ENCODE measurements at places on chromosomes 11 and 22.
A peak's percentile ranks its signal among the peaks of the same experiment; 100 is the strongest.

GRCh38 chr11:22459048-22459447 lies 120.9 kb downstream of the SLC17A6 start:
- DNase-seq, result no peak

DNA sequence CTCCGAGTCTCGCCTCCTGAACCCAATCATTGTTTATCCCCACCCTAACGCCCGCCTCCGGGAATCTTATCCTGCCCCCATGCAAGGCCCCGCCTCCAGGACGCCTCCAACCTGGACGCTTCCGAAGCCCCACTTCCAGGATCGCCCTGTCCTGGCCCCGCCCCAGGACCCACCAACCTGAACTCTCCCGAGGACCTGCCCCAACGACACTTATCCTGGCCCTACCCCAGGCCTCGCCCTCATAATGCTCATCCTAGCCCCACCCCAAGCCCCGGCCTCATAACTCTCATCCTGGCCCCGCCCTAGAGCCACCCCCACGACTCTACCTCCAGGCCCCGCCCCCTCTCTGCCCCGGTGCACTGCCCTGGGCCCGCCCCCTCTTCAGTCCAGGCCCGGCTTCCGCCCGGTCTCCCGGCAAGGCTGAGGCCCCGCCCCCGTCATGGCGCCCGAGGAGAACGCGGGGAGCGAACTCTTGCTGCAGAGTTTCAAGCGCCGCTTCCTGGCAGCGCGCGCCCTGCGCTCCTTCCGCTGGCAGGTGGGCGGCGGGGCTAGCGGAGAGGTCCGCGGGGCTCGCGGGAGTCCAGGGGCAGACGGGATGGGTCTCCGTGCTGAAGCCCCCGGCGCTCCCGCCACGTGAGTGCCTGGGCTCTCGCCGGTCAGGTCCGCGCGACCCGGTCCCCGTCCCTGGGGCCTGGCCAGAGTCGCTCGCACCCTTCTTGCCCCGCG lies 45.7 kb upstream of the DEFB108B start:
- DNase-seq, result peak; percentile 99

- no peak for DNase-seq
These were observed 67.8 kb upstream of the LIN7C start for GRCh38 chr11:27574342-27574741.

- no peak for DNase-seq
These were observed 118.6 kb upstream of the RASSF10 start for GRCh38 chr11:12890476-12890875.

DNA sequence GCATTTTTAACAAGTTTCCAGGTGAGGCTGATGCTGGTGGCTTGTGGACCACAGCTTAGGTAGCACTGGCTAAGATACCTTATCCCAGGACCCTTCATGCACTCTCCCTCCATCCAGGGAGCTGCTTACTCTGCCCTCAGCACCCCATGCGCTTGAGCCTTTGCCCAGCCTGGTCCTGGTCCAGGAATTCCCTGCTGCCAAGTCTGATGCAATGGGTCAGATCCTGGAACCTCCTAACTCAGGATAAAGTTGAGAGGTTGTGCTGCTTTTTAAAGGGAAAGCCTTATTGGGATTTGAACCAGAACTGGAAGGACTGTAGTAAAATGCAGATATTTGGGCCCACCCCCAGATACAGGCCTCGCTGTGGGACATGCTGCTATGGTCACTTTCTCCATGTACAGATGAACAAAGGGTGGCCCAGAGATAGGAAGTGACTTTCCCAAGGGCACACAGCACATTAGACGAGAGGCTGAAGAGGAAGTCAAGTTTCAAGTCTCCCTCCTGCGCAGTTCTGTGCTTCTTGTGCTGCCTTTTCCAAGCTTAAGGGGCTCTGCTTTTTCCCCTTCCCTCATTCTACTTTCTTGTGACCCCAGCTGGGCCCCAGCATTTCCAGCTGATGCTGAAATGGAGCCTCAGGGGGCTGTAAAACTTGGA lies 824 bp upstream of the LGALS12 start:
- DNase-seq, result no peak

DNA sequence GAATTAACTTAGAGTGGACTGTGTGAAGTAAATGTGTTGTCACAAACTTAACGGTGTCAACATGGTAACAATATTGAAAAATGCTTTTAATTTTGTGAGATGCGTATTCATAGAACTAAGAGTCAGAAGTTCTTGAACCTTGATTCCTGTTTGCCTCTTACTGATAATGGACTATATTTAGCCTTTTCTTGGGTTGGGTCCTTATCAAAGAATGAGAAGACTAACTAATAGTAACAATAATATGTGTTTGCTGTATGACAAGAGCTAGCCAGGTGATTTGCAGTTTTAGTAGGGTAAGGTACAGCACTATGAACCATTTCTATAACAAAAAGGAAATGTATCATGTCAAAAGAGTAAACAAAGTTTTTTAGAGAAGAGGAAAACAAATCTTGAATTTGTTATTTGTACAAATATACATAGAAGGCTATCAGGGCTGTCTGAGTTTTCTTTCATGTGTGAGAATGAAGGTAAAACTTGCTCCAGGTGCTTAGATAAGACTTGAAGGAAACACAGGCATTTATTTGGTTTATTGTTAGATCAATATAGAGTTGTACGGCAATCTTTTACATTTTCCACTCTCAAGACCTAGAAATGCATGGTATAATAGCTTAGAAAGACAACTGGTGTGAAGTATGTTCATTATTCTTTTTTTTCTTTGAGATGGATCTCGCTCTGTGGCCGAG lies 74.1 kb downstream of the PACS1 start:
- no peak for DNase-seq

GRCh38 chr11:32447252-32447651 lies 11.9 kb upstream of the WT1 start:
- DNase-seq, result no peak

DNA sequence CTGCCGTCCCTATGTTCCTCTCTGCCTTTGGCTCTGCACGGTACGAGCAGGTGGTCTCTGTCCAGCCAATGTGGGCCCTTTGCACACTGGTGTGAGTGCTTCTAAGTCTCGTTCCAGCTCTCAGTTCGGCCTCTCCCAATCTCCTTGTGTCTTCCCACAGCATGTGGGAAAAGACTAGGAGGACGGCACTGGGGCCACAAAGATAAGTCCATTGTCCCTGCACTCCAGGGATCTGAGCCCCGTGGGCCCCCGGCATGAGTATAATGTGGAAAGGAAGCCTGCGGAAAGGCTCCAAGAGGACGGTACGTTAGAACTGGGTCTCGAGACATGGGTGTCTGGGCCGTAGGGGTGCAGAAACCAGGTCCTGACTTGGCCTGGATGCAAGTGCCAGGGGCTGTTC lies 16.4 kb downstream of the MYEOV start:
- DNase-seq, result no peak

DNA sequence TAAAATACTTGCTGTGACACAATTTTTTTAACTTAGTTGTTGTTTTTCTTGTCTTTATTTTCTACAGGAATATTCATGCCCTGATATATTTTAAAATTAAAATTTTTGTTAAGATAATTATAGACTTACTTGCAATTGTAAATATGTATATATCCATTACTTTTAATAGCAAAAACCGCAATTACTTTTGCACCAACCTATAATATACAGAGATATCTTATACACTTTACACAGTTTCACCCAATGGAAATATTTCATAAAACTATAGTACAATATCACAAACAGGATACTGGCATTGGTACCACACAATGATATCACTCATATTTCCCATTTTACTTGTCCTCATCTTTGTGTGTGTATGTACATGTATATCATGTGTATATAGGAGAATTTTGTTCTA lies 188.8 kb downstream of the DLG2 start:
- no peak for DNase-seq

- DNase-seq, result no peak
These were observed 49.8 kb downstream of the MICAL2 start for GRCh38 chr11:12160231-12160630.

DNA sequence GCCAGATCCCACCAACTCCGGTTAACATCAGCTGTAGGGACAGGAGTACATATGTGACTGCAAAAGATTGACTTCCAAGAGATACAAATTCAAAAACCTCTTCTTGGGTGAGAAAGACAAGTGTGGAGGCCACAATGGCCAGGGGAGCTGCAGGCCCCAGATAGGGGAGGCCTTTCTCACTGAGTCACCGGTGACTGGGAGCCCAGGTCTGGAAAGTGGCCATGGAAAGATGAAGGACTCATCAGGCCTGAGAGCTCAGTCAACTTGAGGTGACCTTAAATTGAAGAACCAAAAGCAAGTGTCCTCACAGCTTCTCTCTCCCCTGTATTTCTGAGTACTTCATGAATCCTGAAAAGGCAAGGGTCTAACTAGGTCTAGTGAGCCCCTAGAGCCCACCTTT lies 90.4 kb upstream of the CLPB start:
- no peak for DNase-seq

GRCh38 chr22:48297296-48297695 lies 1530.4 kb downstream of the BRD1 start:
- DNase-seq, result no peak

GRCh38 chr11:75767228-75767572 lies 1.4 kb upstream of the DGAT2 start:
- DNase-seq, result no peak

- DNase-seq, result no peak
These were observed 2.2 kb downstream of the C11orf24 start for GRCh38 chr11:68269414-68270081.

- DNase-seq, result no peak
These were observed 189.3 kb upstream of the MTMR2 start for GRCh38 chr11:96113193-96113681.

GRCh38 chr22:40008726-40009291 lies 14.1 kb downstream of the FAM83F start:
- no peak for DNase-seq

DNA sequence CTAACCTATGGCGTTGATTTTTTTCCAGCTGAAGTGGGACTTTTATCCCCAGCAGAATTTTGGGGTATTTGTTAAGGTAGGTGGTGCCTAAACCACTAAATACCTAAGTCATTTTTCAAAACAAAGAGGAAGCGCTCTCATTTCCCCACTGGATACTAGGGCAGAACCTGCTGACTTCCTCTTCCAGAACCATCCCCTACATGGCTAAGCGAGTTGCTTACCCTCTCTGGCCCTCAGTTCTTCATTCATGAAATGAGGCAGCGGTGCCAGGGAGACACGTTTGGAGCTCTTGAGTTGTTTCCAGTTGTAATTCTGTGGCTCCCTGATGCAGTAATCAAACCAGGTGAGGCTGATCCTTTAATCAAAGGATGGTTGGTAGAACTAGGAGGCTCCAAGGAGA lies 10.0 kb upstream of the MTMR3 start:
- no peak for DNase-seq

Data from NCI-H774 (cell line).